ENCODE measurements at places on chromosomes 7 and 10.

GRCh38 chr7:116100626-116101025, 70.1 kb upstream of the TFEC start:
- DNase-seq: no peak

DNA sequence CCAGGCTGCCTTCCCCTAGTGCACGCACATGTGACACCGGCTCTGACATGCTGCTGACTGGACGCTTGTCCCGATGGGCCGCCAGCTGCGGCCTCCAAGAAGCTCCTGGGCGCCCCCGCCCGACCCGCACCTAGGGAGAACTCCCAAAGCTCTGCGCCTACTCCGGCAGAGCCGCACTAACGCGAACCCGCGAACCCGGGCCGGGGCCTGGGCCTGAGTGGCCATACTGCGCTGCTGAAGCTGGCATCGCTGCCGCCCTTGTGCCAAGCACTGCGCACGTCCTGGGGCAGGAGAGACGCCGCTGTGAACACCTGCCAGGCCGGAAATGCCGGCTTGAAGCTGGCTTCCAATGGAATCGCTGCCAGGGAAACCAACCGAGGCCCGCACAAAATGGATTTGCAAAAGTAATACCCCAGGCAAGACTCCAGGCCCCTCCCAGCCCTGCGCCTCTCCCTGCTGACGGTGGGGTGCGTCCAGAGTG, 85.1 kb downstream of the WASHC2A start:
- DNase-seq: no peak

DNA sequence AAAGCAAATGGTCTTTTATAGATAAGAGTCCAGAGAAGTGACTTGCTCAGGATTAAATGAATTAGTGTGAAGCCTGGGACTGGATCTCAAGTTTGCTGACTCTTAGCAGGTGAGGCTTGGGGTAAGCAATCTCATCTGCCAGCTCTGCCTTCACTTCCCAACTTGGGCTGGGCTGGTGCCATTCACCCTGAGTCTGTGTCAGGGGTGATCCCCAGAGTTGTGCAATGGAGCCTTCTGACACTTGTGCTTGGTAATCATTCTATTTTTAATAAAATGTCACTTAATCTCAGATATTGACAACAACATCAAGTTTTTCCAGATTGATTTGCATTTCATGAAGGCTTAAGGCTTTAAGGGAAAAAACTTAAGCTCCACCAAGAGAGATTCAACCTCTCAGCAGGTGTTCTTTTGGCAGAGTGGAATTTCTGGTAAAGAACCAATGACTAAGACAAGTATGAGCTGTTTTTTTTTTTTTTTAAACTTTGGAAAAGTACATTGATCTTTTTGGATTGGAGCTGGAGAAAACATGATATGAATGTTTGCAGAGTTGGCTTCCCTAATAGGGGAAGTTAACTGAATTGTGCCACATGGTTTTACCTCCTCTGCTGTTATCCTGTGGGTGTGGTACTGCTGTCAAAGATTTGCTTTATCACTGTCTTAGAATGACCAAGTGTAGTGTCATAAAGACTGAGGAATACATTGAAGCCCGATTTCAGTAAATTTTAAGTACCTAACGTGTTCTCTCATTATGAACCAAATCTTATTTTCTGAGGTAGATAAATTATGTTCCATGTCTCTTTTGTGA, 48.6 kb upstream of the GPR37 start:
- no peak for DNase-seq

GRCh38 chr10:113663908-113664307, at the start of gene NRAP:
TSS of gene NRAP (minus strand) at chr10:113664041. CDS start at chr10:113663882, 159 bp downstream.
- no peak for DNase-seq

DNA sequence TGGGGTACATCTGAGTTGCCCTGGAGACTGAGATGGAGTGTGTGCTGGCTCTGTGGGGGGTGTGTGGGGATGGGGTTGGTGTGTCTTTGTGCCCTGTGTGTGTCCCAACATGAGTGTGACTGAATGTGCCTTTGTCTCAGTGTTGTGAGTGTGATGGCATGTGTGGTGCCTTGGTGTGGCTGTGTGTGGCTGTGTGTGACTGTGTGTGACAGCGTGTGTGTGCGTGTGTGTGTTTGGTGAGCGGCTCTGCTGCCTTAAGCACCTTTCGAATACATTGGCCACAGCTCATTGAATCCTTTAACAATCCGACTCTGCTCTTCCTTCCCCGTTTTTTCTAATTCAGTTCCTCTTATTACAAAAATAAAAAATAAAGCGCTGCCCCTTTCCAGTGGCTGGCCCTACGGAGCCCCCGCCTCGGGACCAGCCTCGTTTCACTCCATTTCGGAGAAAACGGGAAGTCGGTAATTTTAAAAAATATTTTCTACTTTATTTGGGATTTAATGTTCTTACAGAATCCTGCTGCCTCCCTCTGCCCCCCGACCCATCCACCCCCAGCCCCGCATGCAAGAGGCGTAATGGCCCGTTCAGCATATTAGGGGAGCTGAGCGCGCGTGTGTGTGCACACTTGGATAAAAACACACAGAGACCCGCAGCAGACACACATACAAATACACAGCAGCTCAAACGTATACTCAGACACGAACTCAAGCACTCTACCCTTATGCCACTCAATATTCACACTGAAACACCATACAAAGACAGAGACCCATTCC, 35.5 kb downstream of the HIF1AN start:
- no peak for DNase-seq

GRCh38 chr7:49848211-49848841, 74.9 kb downstream of the VWC2 start:
- no peak for DNase-seq

GRCh38 chr7:142646386-142647140, 102.7 kb upstream of the PRSS1 start:
- DNase-seq: no peak

DNA sequence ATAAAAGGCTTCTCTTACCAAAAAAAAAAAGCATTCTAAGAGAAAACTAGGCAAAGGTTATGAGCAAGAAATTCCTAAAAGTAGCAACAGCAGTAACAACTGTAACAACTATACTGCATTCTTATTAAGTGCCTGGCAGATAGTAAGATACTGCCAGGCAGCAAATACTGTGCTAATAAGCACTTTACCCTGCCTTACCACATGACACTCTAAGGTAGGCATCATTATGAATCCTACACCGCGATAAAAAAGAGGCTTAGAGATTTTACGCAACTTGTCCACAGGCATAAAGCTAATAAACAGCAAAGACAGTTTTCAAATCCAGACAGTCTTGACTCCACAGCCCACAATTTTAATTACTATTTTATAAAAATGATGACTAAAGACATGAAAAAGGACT, 83.2 kb downstream of the USP6NL start:
- DNase-seq: no peak

GRCh38 chr7:39042670-39043069, 65.0 kb downstream of the POU6F2 start:
- no peak for DNase-seq

- DNase-seq: no peak
These were observed 18.9 kb downstream of the HNRNPA2B1 start for GRCh38 chr7:26181474-26182227.

DNA sequence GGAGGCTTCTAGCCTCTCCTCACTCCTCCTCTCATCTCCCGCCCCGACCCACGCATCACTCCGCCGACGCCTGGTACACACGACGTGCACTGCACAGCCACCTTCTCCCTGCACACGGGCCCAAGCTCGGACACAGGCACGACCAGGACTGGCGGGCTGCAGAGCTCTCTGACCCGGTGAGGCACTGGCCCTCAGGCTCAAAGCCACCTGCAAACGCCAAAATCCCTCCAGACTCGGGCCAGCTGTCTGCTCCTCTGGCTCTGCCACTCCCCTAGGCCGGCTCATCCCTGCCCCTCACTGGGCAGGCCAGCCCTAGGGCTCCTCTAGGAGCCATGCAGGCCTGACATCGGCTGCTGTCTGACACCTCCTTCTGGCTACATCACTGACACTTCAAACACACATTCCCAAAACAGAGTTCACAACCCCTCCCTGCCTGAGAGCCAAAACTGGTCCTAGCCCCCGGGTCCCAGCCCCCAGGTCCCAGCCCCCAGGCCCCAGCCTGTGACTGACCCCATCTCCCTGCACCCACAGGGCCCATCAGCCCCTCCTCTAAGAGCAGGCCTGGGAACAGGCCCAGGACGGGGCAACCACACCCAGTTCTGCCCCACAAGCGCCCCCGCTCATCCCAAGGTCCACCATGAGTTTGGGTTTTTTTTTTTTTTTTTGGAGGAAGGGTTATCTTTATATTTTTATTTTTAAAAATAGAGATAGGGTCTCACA, 35.1 kb downstream of the MAD1L1 start:
- DNase-seq: no peak

DNA sequence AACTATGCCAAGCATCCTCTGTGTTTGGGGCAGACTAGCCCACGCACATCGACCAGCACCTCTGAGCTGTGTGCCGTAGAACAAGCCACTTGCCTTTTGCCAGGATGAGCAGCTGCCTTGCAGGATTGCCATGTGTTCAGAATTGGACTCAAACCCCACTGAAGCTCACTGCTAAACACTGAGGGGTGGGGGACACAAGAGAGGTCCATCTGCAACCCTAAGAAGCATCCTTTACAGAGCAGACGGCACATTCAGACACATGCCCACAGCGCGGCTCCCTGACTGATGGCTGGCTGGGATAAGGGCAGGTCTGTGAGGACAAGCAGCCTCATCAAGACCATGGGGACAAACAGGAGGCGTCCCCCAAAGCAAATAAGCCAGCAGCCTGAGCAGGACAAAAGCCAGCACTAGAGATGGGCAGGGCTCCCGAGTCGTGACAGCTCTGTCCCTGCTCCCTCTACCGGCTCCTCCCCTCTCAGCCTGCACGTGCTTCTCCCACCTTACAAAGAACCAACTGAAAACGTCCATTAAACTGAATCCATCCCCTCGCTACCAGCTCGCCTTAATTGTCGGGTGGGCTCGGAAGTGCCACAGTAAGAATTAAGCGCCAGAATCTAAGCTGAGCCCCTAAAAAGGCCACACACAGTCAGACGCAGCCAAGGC, 114.2 kb downstream of the PRKAG2 start:
- DNase-seq: no peak

DNA sequence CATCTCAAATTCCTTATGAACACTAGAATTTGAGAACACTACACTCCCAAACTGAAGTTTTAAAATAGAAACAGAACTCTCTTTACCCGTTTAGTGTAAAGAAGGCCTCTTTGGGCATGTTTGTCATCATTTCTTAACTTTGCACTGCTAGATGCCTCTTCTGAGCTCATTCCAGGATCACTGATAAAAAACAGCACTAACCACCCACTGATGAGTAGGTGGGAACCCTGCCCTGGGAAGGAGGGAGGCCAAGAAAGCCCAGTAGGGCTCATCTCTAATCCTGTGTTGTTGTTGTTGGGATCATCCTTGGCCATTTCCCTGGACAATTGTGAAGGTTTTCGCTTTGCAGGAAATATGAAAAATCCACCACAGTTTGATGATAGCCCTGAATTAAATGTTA, 68.2 kb downstream of the CUBN start:
- DNase-seq: no peak

- DNase-seq: peak; percentile 58
These were observed at the start of gene KIAA1549 for GRCh38 chr7:138981332-138982203. TSS of gene KIAA1549 (minus strand) at chr7:138981389. CDS start at chr7:138981269, 120 bp downstream.

DNA sequence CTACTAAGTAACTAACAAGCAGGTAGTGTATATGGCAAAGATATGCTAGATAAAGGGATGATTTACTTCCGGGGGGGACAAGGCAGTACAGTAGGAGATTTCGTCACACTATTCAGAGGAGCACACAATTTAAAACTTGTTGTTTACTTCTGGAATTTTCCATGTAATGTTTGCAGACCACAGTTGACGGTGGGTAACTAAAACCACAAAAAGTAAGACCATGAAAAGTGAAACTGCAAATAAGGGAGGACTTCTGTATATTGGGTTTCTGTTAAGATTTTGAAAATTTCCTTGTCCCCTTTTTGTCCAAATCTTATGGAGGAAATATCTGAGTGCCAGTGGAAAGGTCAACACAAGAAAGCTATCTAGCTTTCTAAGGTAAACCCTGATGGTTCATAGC, 170.0 kb downstream of the ELAPOR2 start:
- DNase-seq: no peak

DNA sequence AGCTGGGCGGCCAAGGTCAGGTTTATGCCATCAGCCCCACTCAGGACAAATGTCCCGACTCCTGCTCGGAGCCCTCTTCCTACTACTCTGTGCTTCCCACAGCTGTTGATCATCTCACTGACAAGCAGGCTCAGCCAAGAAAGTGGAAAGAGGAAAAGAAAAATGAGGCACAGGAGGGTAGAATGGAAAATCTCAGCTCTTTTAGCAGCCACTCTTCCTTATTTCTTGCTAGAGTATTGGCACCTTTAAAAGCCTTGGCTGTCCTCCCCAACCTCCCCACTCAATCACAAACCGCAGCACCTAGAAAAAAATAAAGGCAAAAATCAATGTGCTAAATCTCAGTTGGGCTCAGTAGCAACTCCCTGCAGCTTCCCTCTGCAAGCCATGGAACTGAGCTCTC, 35.3 kb upstream of the AGK start:
- DNase-seq: no peak

DNA sequence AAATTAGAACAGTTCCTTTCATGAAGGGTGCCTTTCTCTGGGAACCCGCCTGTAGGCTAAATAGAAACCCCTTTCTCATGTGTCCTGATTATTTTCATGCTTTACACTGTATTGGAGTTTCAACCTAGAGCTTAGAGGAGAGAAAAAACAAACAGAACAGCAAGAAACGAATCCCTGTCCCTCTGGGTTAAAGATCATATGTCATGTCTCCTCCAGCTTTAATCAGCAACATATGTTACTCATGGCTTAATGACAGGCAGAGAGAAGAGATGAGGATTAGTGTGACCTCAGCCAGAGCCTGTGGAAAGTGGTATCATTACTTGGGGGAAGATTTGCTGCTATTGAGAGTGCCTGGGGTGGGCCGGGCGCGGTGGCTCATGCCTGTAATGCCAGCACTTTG, 32.1 kb downstream of the CRCP start:
- peak; percentile 59 for DNase-seq

- no peak for DNase-seq
These were observed 1305.4 kb upstream of the SORCS1 start for GRCh38 chr10:108469940-108470339.

- peak; percentile 70 for DNase-seq
These were observed 37.3 kb downstream of the ZCCHC24 start for GRCh38 chr10:79407811-79408795.

DNA sequence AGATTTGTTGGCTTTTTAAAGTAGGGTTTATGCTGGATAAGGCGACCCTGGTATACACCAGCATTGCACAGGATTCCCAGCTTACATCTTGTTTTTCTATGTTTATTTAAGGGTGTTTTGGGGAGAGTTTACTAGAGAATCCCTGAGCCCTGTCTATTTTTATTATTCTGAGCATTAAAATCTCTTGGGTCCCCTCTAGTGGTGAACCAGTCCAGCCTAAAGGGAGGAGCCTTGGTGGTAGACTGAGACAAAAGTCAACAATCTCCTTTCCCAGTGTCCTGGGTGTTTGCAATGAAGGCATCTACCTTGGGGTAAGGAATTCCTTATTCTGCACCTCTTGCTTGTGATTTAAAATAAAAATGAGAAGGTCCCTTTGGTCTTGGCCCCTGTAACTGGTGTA, 38.2 kb downstream of the ANTXRL start:
- DNase-seq: no peak

Measured in H4 (cell line).